ENCODE measurements at places on chromosomes 5 and 9.

GRCh38 chr5:1314564-1314982 lies 19.7 kb upstream of the TERT start:
- no peak for DNase-seq

- no peak for DNase-seq
Measured at GRCh38 chr5:124761010-124761409, 14.6 kb upstream of the ZNF608 start.

GRCh38 chr9:86695910-86696424 lies 251.3 kb downstream of the GAS1 start:
- DNase-seq, result no peak

DNA sequence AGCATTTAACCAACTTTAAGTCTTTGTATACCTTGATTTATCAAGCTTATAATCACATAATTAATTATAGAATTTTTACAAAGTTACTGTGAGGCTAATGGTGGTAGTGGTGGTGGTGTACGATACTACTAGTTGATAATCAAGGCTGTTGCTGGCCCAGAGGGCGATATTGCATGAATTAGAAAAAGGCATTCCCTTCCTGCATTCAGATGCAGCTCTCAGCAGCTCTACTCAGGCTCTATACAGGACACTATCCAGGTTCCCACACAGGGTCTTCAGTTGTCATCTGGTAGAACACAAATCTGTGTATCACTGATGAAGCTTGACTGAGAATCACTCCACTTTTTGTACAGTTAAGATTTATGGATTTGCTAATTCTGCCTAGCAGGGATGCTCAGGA lies 562.8 kb upstream of the C9orf72 start:
- no peak for DNase-seq

GRCh38 chr9:110143950-110144545 lies 63.9 kb downstream of the C9orf152 start:
- no peak for DNase-seq

DNA sequence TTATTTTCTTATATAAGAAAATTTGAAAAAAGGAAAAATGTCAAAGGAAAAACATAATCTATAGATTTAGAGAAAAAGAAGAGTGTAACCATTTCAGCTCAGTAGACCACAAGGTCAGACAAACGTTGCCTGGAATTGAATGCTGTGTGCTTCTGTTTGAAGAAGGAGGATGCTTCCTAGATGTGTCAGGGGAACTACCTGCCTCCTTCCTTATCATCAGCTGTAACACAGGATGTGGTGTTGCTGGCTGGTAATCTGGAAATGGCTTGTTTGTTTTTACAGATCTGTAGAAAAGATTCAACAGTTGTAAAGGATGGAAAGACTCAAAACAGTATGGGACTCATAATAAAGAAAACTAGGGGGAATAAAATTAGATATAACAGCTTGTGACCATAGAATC lies 160.7 kb upstream of the MEF2C start:
- DNase-seq, result no peak

Data from NCI-H1105 (cell line).